ENCODE measurements at places on chromosomes 2 and 18. TPM values are rescaled to one million over a fixed set of nuclear protein-coding genes. Genes with fewer than 3 reads are reported as not detected.

The SCN3A gene
- total RNA-seq, result not detected

The PAX8 gene
- total RNA-seq, result 1.9 TPM

The POTEC gene
- not detected for total RNA-seq

The SPP2 gene
- total RNA-seq, result not detected

The GALNT3 gene
- total RNA-seq, result 3.6 TPM

The SKOR2 gene
- total RNA-seq, result not detected

The TUBA3D gene
- not detected for total RNA-seq

The FER1L5 gene
- under 0.01 TPM for total RNA-seq

The DSG4 gene
- total RNA-seq, result not detected

The CCDC68 gene
- 20.2 TPM for total RNA-seq

The HOXD8 gene
- not detected for total RNA-seq

The RGPD3 gene
- under 0.01 TPM for total RNA-seq

The MPP4 gene
- not detected for total RNA-seq

The ITGAV gene
- 145 TPM for total RNA-seq

The SGPP2 gene
- total RNA-seq, result 0.48 TPM

The CCNT2 gene
- total RNA-seq, result 13.3 TPM

The C2orf78 gene
- not detected for total RNA-seq

The TRMT61B gene
- total RNA-seq, result 6.9 TPM

The RIT2 gene
- total RNA-seq, result not detected
